ENCODE measurements at places on chromosomes 3 and 15.

GRCh38 chr15:44231842-44232241 is 36.8 kb upstream of the FRMD5 start:
- DNase-seq: no peak

- no peak for DNase-seq
Observed at GRCh38 chr3:120393761-120394160, 44.6 kb upstream of the LRRC58 start.

DNA sequence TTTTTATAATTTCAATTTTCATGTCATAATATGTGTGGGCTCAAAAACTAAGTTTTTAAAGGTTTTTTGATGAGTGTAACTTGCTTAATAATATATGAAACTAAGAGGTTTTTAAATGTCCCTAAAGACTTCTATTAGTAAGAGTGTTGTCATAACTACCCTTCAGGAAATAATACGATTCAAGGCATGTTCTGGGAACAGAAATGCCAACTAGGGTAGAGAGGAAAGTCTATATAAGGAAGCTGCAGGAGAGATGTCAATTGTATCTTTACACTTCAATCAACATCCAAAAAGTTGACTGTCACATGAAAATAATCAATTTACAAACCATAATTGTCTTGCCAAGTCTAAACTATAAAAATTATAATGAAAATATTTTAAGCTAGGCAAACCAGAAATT is 76.3 kb downstream of the SMARCC1 start:
- no peak for DNase-seq

- DNase-seq: peak; percentile 53
Observed at GRCh38 chr15:90609242-90610180, 79.8 kb downstream of the CRTC3 start.

DNA sequence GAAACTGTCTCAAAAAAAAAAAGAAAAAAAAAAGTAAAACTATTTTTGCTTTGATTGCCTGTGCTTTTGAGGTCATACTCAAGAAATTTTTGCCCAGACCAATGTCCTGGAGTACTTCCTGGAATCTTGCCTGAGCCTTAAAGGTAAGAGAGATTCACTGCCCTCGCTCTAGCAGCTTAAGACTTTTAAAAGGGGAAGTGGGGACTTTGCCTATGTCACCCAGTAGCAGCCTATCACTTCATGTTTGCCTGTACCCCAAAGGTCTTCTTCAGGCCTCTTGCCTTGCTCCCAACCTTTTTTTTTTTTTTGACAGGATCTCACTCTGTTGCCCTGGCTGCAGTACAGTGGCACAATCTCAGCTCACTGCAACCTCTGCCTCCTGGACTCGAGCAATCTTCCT is 18.9 kb upstream of the GOLGB1 start:
- no peak for DNase-seq

DNA sequence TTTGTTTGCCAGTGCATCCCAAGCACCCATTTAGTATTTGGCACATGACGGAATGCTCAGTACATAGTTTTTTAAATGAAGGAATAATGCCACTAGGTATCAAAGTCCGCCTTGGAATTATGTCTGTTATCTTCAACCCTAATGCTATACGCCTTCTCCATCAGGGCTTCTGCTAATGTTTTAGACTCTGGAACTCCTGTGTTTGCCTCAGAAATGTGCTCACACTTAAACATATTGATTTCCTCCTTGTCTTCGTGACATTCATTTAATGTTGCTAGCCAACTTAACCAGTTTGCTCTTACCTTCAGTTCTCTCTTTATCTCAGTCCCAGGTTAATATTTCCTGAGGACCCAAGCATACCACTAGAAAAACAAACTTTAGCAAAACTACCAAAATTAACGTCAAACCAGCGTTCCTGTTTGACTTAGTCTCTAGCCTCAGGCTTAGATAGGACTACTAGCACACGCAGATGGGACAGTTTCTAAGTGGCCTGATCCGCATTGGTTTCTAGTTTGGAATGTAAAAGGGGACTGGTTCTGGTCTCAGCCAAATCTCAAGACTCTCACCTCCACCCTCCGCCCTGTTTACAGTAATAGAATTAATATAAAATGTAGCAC is 81.4 kb downstream of the IL1RAP start:
- DNase-seq: no peak

DNA sequence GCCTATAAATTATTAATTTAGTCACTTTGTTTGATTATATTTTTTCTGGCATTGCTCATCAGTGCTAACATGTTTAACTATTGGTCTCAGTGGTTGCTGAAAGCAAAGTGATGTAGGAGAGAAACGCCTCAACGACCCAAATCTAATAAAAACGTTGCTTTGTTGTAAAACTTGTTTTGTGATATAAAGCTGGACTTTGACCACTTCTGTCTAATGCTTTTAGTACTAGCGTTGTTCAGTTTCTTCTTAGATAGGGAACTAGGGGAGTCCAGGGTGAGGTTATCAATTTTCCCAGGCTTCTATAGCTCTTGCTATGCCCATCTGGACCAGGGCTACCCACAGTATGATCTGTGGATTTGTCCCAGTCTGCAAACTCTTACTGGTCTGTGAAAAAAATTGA is 80.6 kb upstream of the TBC1D5 start:
- no peak for DNase-seq

GRCh38 chr3:43523454-43524053 is 98.3 kb downstream of the ANO10 start:
- no peak for DNase-seq

DNA sequence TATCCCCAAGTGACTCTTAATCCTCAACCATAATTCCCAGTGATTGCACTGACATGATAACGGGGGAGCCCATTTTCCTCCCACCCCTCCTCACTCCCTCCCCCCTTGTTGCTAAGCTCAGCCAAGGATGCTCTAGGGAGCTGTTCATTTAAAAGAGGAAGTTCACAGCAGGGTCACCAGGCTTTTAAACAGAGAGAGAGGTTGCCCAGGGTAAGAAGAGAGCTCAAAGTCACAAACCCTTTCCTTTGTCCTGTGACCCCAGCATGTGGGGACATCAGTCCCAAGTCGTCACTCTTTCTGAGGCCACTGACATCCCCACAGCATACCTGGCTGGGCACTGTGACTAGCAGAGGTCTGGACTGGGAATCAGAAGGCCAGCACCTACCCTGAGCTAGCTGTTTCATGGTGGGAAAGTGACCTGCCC is 144.1 kb downstream of the RORA start:
- DNase-seq: no peak

GRCh38 chr3:60933824-60934223 is 317.4 kb downstream of the FHIT start:
- no peak for DNase-seq

- no peak for DNase-seq
Observed at GRCh38 chr15:81003097-81003350, 2.3 kb downstream of the TLNRD1 start.

GRCh38 chr3:146125951-146126350 is 35.0 kb downstream of the PLOD2 start:
- DNase-seq: no peak

DNA sequence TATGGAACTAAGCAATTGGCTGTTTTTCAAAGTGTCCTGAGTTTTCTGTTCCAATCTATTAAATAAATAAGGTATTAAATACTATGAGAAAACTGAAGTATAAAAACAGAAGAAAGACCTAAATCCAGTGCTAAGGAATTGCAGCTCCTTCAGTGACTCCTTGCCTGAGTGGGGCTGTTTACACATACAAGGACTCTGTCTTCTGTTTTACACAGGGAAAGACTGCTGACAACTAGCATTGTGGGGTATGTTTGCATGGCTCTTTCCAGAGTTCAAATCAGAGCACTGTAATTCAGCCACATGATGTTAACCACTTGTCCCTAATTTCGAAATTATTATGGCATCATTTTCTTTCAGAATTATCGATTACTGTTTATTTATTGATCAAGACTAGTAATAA is 31.3 kb upstream of the MEIS2 start:
- DNase-seq: no peak

DNA sequence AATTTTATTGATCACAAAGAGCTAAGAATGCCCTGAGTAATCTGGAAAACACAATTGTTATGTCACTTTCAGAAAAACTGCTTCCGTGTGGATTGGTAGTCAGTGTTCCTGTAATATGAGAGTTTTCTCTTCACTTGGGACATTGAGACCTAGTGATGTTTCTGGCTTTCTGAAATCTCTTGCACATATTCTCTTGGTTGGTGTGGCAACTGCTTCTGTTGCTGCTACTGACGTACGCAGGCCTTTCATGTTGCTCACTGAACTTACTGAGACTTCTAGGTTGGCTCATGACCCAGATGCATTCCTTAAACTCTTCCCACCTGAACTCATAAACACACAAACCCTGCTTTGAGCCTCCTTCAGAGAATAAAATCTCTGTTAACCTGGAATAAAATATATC is 175.0 kb upstream of the PFN2 start:
- DNase-seq: no peak

- DNase-seq: no peak
Observed at GRCh38 chr3:123750659-123751420, 133.3 kb downstream of the MYLK start.

GRCh38 chr15:86016750-86017149 is 62.9 kb upstream of the AGBL1 start:
- no peak for DNase-seq

- DNase-seq: no peak
Observed at GRCh38 chr3:155367506-155367905, 74.0 kb upstream of the STRIT1 start.

- DNase-seq: no peak
Observed at GRCh38 chr15:66996094-66996493, 69.3 kb upstream of the SMAD3 start.

DNA sequence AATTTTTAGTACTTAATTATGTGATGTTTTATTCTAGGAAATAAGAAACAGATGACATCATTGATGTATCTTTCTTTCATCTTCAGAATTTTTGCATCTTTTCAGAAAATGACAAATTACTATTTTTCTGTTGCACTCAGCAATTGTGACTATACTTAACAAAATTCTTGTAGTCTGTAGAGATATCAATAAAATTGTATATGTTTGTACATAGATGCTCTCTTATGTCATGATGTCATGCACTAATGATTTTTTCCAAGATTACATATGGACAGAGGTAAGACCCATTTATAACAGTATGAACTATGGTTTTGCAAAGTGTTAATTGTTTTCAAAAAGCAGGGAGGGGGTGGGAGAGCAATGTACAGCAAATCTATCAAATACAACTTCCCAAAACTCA is 121.2 kb downstream of the POLQ start:
- no peak for DNase-seq

DNA sequence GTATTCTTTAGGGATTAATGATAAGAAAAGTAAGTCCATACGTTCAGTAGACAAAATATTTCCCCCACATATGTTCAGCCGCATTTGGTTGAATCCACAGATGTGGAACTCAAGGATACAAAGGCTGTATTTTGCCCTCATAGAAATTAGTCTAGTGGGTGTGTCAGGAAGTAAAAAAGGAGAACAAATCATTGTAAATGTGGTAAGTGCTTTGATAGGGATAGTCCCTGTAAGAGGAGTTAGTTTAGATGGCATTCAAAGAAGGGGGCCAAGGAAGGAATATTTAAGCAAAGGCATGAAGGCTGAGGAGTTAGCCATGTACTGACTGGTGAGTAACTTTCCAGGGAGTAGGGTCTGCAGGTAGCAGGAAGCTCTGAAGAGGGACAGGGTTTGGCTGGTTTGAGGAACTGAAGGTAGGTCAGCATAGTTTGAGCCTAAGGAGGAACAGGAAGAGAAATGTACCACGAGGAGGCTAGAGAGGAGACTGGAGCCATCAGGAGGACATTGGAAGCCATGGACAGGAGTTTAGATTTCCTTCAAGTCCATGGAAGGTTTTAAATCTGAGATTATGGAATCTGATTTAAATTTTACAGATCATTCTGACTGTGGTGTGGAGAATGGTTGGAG is 98.8 kb downstream of the MME start:
- no peak for DNase-seq

- no peak for DNase-seq
Observed at GRCh38 chr15:69554279-69554961, 101.8 kb downstream of the RPLP1 start.

DNA sequence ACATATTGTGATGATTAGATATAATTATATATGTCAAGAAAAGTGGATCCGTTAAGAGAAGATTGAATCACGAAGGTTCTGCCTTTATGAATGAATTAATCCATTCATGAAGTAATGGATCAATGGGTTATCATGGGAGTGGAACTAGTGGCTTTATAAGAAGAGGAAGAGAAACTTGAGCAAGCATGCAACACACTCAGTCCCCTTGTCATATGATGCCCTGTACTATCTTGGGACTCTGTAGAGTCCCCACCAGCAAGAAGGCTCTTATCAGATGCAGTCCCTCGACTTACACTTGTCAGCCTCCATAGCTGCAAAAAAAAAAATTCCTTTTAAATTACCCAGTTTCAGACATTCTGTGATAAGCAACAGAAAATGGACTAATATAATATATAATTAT is 301.9 kb downstream of the RAP2B start:
- no peak for DNase-seq

DNA sequence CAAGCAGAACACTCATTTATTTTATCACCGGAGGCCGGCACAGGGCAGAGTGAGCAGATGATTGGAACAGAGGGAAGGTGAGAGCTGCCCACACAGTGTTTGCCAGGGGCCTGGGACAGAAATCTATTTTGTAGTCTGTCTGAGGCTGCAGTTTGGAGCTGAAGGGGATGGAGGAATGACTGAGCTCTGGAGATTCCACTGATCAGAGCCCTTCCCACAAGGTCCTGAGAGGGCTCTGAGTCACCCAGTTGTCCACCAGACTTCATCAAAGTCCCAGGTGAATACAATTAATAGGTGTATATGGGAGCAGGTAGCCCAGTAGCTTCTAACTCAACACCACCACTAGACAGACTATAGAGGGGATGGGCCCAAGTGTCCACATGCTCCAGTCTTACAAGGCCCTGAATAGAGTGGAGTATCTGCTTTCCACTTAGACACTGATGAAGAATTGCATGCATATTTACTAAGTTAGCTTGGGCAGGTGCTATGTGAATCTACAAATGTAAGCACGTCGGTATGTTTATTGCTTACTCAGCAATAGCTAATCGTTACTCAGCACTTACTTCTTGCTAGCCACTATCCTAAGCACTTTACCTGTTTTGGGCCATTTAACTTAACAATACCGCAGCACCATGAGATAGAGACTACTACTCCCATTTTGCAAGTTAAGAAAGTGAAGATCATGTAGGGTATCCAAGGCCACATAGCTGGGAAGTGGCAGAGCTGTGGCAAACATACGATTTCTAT is 2.7 kb upstream of the STARD5 start:
- no peak for DNase-seq

- no peak for DNase-seq
Observed at GRCh38 chr3:139771331-139771730, 93.6 kb upstream of the NMNAT3 start.

DNA sequence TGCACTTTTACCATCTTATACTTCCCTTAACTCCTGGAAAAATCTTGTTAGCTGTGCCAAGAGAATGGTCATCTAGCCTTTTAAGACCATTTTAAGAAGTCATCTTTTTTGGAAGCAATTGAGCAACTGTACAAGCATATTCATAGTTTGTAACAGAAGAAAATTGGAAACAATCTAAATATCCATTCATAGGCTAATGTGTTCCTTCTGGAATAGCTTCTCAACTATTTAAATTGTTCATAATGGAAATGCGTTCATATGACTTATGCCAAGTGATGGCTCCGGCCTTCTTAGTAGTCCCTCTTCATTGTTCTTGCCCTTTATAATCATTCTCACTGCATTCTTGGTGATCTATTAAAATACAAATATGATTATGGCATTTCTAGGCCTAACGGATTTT is 17.4 kb upstream of the OSBPL11 start:
- no peak for DNase-seq
